ENCODE measurements at places on chromosomes 16 and 17.

GRCh38 chr16:4610011-4611005 is 4.4 kb downstream of the UBALD1 start:
- no peak for DNase-seq

DNA sequence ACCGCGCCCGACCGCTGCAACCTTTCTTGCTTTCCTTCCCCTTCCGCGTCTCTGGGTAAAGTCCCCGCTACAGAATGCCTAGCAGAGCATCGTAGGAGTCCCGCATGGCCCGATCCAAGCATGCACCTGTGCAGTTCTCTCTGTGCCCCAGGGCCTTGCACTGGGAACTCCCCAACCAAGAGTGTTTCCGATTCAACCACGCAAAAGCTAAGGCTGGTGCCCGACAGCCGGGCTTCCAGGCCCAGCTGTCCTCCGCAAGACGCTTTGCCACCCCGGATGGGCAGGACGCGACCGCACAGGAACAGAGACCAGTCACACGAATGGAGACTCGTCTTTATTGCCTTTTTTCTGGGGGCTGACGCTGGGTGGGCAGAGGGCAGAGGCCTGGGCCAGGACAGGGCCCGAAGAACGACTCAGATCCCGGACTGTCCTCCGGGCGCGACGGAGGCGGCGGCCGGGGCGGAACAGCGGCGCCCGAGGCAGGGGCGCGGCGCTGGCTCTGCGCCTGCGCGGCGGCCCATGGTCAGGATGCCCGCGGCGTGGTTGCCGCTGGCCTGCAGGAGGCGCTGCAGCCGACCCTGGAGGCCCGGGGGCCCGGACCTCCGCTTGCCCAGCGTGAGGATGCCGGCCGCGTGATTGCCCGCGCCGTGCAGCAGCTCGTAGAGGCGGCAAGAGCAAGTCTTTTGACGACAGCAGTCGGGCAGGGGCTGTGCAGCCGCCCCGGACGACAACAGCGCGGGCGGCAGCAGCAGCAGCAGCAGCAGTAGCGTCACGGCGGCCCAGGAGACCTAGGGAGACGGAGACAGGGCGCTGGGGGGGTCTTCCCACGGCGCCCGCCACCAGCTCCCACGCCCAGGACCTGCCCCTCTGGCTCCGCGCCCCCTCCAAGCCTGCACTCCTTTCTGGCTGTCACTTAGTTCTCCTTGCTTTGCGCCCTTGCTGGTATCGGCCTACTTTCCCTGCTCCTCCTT is 1.2 kb downstream of the HCRT start:
- DNase-seq: peak; percentile 40

- no peak for DNase-seq
Measured at GRCh38 chr16:76565542-76565941, 288.3 kb downstream of the CNTNAP4 start.

DNA sequence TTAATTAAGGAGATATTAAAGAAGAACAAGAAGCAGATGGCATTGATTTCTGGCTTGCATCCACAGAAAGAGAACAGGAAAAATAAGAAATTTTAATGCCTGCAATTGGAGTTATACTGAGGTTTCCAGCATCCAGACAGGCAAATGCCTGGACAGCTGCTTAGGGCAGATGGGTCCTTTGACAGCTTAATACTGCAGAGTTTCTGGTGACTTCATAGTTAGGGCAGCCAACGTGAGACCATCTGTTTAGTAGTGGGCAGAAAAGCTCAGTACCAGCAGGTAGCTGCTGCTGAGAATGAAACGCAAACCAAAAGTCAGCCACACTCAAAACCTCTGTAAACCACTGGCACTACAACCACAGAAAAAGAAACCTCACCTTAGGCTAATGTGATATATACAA is 109.8 kb downstream of the CDK5R1 start:
- DNase-seq: no peak

DNA sequence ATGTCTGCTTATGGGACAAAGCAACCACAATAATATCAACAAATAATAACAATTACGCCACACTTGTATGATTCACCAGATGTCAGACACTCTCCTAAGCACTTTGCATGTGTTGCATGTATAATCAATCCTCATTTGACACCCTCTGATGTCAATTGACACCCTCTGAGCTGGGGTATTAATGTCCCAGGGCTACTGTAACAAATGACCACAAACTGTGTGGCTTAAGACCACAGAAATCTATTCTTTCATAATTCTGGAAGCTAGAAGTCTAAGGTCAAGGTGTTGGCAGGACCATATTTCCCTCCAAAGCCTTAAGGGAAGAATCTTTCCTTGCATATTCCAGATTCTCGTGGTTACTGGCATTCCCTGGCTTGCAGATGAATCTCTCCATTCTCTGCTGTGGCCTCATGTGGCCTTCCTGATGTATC is 112.7 kb downstream of the NPIPB5 start:
- no peak for DNase-seq

- DNase-seq: no peak
Measured at GRCh38 chr17:32636598-32637218, 149.9 kb downstream of the CDK5R1 start.

DNA sequence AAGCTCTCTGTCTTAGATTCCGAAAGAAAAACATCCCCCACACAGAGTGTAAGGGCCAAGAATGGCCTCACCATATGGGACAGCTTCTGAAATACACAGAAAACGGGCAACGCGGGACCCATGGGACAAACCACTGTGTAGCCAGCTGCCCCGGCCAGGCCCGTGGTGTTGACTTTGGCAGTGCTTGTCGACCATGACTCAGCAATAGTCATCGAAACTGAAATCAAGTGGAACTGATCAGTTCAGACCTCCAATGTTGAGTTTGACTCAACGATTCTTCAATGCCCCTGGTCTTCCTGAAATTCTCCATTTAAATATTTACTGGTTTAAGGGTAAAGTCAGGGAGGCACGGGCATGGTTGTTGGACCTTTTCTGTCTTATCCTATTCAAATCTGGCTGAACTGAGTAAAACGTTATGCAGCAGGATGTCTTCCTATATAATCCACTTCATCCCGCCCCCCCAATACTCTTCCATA is 27.5 kb downstream of the ZFHX3 start:
- no peak for DNase-seq

- DNase-seq: no peak
Measured at GRCh38 chr16:69514356-69514755, 51.4 kb upstream of the NFAT5 start.

GRCh38 chr17:3919123-3919624 is 2.9 kb upstream of the P2RX1 start:
- no peak for DNase-seq

- peak; percentile 26 for DNase-seq
Measured at GRCh38 chr17:5500247-5500588, 13.9 kb downstream of the MIS12 start.

- no peak for DNase-seq
Measured at GRCh38 chr16:78075800-78076199, 23.7 kb upstream of the WWOX start.

GRCh38 chr17:66951605-66951953 is 12.9 kb upstream of the CACNG4 start:
- no peak for DNase-seq

- no peak for DNase-seq
Measured at GRCh38 chr17:76556765-76557367, 17.0 kb downstream of the PRCD start.

GRCh38 chr16:12523002-12523401 is 280.7 kb downstream of the CPPED1 start:
- no peak for DNase-seq

DNA sequence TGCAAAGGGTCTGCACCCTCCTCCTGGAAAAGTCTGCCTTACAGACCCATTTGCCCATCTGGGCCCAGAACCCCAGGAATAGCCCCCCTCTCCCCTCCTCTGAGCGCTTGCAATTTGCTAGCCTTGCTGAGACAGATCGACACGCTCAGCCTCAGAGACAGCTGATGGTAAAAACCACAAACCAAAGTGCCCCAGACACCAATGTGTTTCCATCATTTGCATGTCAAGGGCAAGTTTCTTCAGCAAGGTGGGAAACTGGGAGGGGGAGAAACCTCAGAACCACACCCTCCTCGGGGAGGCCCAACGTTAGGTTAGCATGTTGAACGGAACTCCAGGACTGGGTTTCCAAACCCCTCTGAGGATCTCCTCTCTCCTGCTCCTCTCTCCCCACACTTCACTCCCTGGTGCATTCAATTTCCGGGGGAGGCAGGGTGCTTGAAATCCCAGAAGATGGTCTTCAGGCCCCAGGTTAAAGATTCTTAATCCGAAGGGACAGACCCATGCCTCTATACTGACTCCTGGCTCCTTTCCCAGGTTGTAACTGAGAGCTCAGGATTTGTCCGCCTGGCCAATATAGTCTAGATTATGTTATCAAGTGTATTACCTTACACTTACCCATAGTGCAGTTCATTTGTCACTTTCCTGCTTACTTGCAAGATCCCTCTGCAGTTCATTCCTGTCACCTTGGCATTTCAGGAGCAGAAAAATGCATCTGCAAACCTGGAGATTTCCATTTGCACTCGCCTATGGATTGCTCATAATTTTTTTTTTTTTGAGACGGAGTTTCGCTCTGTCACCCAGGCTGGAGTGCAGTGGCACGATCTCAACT is 1.3 kb upstream of the CUEDC1 start:
- DNase-seq: no peak

DNA sequence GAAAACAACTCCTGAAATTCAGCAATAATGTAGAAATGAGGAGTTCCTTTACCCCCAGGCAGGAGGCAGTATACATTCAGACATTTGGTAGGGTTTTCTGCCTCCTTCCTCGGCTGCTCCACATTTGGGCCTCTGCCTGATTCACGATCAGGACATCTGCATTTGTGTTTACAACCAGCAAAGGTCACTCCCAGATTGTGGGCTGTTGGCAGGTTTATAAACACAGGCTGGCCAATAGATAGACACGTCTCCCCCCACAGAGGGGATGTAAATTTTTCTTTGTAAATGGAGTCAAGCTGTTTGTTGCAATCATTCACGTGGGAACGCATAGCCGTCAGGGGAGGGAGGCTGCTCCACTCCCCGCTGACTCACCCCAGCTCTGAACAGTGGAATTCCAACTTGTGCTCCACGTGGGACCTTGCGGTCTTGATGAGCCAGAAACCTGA is 252.1 kb upstream of the N4BP1 start:
- DNase-seq: no peak

DNA sequence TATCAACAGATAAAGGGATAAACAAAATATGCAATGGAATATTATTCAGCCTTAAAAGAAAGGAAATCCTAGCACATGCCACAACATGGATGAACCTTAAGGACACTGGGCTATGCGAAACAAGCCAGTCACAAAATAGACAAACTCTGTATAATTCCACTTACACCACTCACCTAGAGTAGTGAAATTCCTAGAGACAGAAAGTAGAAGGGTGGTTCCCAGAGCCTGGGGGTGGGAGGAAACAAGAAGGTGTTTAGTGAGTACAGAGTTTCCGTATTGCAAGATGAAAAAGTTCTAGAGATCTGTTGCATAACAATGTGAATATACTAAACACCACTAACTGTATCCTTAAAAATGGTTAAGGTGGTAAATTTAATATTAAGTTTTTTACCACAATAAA is 10.0 kb downstream of the SPOP start:
- DNase-seq: no peak

DNA sequence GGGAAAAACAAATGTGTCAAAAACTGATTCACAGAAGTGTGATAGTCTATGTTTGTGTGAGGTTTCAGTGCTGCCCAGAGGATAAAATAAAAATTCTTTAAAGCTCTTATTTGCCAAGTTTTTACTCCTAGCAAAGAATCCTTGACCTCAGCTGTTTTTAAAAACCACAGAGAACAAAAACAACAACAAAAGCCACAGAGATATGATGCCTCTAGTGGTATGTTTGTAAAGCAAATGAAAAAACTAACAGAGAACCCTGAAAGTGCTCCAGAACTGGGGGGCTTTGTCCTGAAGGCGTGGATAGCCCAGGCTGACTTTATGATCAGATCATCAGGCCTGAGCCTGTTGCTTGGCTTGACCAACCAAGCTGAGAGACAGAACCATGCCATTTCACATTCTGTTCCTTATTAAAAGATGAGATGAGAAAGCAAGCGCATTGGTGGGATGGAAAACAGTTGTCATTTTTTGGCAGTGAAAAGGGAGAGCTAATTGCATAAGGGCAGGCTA is 411.0 kb downstream of the CPPED1 start:
- no peak for DNase-seq

- DNase-seq: no peak
Measured at GRCh38 chr16:48885471-48885870, 275.5 kb upstream of the N4BP1 start.

- DNase-seq: no peak
Measured at GRCh38 chr16:73916829-73917594, 379.6 kb upstream of the PSMD7 start.

GRCh38 chr16:72976438-72977064 is 71.4 kb downstream of the ZFHX3 start:
- no peak for DNase-seq

- no peak for DNase-seq
Measured at GRCh38 chr17:48247603-48248002, 140.0 kb downstream of the SNX11 start.

- no peak for DNase-seq
Measured at GRCh38 chr17:31476525-31477416, 85.3 kb downstream of the RAB11FIP4 start.

- no peak for DNase-seq
Measured at GRCh38 chr17:47066095-47066494, 87.0 kb upstream of the RPRML start.

GRCh38 chr16:63653044-63653839 is 1468.6 kb downstream of the CDH11 start:
- no peak for DNase-seq

DNA sequence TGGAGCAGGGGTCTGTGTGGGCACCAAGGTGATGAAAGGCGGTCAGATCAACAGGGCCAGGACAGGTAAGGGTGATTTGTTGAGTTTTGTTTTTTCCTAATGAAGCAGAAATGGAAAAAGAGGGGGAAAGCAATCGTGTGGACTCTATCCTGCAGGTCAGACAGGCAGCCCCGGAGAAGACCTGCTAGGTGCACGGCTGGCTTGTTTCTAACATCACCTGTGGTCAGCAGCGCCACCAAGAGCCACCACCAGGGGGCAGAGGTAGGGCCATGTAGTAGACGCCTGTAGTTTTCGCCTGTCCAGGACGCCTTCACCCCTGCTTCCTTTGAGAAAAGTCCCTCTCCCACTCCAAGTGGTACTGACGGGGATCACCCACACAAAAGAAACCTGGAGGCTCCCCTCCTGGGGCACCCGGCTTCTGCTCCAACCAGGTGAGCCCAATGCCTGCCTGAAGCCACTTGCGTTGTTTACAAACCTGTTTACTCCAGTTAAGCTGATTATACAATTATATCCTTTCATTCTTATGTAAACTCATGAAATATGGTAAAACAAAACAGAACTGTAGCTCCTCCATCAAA is 54.2 kb upstream of the SEC14L1 start:
- no peak for DNase-seq

Data from nucleus accumbens (tissue), 56 donors.